ENCODE measurements at places on chromosomes 4 and X.

- no peak for DNase-seq
These were observed 75.9 kb upstream of the LSM6 start for GRCh38 chr4:146099585-146099984.

DNA sequence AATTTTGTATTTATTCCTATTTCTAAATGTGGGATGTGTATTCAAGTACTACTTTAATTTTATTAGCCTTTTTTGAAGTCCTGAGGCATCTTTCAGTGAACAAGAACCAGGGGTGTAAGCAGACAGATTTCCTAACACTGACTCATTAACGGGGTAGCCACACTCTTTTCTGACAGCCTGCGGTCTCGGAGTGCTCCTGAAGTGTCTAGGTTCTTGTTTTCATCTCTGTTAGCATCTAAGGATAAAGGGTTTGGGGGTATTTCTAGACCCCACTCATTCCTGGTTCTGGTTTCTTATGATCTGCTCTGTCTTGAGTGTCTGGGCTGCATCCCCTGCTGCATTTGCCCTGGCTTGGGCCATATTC, 71.9 kb downstream of the GC start:
- DNase-seq, result no peak

- DNase-seq, result no peak
These were observed 57.2 kb upstream of the SH3RF1 start for GRCh38 chr4:169327951-169328350.

DNA sequence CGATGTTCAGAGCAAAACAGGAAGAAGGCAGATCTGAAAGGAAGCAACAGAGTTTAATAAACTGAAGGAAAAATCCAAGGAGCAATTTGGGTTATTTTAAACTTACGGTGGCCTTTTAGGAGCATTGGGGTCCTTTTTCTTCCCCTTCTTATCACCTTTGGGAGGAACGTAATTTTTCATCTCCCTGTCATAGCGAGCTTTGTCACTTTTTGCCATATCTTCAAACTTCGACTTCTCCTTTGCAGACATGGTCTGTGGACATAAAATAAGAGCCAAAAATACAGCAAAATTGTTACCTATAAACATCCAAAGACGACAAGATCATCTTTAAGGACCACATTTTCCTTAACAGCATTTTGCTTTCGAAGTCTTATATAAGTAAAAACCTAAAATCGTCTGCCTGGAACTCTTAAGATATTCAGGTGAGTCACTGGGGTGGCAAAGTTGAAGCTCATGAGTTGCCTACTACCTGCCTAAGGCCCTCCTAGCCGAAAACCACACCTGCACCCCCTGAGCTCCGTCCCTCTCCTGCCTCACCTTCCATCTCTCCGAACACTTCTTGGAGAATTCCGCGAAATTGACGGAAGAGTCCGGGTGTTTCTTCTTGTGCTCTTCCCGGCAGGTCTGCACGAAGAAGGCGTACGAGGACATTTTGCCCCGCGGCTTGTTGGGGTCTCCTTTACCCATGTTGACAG, 1.0 kb downstream of the HMGB2 start:
- no peak for DNase-seq

DNA sequence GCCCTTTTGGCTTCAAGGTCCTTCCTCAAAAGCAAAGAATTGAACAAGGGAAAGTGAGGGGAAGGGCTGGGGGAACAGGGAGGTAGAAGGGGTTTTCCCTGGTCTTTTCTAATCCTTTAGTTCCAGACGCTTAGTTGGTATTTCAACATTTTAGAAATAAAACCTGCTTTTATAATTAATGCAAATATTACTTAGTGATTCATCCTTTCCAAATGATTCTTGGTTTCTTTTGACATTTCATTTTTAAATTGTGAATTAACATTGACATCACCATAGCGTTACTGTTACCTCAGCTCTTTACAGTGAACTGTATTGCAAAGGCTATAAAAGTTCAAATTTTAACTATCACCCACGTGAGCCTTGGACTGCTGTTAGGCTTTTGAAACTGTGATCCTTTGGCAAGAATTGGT, 20.9 kb downstream of the NFKB1 start:
- no peak for DNase-seq

GRCh38 chr4:11480683-11481082, 52.0 kb upstream of the HS3ST1 start:
- no peak for DNase-seq

DNA sequence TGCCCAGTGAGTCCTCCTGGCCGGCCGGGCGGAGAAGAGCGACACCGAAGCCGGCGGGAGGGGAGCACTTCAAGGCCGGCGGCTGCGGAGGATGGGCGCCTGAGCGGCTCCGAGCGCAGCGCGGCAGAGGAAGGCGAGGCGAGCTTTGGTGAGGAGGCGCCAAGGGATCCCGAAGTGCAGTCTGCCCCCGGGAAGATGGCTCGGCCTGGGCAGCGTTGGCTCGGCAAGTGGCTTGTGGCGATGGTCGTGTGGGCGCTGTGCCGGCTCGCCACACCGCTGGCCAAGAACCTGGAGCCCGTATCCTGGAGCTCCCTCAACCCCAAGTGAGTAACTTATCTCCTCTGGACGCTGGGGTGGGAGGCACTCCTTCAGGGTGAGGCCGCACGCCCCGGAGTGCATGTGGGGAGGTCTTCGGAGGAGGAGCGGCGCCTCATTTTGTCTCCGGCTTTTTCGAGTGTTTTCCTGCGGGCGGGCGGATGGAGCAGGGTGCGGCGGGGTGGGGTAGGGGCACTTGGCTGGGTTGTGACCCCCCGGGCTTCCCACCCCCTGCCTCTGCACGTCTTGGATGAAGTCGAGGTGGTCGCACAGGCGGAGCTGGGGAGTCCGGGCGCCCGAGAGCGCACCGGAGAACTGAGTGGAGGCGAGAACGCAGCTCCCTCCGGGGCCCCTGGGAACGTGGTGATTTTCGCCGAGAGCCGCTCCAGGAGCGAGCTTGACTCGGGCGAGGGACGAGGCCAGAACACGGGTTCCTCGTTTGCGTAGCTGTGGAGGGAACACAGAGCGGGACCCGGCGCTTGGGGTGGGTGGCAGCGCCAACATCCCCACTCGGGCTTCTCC, 979 bp downstream of the EFNB1 start:
- DNase-seq, result peak; percentile 4

- DNase-seq, result no peak
These were observed 6.8 kb upstream of the CLCN5 start for GRCh38 chrX:49915361-49916222.

- no peak for DNase-seq
These were observed 110.9 kb downstream of the FRAS1 start for GRCh38 chr4:78168029-78168428.

GRCh38 chrX:133868682-133869081, 116.7 kb downstream of the GPC3 start:
- no peak for DNase-seq

- no peak for DNase-seq
These were observed 84.2 kb downstream of the CNOT6L start for GRCh38 chr4:77734928-77735327.

GRCh38 chr4:94669672-94670664, 87.8 kb upstream of the BMPR1B start:
- no peak for DNase-seq

DNA sequence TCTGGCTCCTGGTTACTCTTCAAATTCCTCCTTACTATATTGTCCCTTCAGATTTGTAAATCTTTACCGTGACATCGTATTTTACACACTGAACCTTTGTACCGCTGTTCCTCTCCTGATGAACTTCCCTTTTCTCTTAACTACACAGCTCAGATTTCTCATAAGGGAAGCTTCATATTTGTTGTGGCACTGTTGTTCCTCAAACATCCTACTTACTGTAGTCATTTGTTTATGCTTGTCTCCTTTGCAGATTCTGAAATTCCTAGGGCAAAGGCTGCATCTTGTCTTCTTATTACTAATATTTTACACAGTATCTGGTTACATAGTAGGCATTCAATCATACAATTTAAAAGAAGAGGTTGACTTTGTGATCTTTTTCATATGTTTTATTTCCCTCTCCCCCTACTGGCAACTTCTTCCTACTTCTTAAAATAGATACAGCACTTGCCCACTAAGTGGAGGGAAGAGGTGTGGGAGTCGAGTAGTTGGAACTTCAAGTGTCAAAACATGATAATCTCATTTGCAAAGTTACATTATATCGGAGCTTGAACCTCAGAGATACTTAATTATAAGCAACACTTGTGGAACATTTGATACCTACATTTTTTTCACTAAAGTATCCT, 50.0 kb downstream of the TET2 start:
- DNase-seq, result no peak

GRCh38 chrX:67723580-67724351, 179.9 kb downstream of the AR start:
- DNase-seq, result no peak

GRCh38 chr4:94515365-94515764, 63.6 kb downstream of the PDLIM5 start:
- DNase-seq, result no peak

DNA sequence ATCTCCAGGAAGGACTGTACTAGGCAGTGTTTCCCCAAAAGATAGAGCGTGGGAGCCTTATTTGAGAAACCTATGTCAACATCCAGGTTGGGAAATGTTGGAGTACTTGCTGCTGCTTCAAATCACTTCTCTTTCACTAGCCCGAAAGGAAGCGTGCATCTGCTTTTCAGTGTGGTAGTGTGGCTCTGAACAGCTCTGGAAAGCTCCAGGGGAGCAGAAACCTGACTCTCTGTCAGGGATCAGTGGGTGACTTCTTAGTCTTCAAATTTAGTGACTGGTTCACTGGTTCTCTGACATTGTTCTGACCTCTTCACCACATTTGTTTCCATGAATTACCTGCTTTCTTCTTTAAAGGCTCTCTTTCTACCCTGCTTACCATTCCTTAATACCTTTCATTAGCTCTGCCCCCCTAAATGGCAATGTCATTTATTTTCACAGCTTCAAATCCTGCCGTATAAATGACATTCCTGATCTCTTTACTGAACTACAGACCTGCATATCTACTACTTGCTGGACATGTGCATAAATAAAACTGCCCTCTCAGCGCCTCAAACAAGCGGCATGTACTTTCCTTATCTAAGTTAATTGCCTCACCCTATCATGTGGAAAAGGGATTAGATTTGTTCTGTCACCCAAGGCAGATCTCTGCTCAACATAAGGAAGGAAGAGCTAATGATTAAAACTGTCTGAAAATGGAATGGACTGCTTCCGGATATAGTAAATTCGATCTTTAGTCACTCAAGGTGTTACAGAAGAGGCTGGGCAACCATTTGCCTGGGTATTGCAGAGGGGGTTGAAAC, 37.0 kb downstream of the DLG3 start:
- no peak for DNase-seq

DNA sequence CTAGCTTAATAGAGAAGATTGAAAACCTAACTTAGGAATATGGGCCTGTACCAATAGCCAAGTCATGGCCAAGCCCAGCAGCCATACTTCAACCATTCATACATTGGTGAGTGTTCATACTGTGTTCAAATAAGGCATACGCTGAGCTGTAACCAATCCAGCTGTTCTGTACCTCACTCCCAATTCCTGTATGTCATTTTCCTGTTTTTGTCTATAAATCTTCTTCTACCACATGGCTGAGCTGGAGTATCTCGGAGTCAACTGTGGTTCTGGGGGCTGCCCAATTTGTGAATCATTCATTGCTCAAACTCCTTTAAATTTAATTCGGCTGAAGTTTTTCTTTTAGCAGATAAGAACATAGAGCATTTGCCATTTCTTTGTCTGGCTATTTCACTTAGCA, 195.3 kb upstream of the ANKRD50 start:
- DNase-seq, result no peak

DNA sequence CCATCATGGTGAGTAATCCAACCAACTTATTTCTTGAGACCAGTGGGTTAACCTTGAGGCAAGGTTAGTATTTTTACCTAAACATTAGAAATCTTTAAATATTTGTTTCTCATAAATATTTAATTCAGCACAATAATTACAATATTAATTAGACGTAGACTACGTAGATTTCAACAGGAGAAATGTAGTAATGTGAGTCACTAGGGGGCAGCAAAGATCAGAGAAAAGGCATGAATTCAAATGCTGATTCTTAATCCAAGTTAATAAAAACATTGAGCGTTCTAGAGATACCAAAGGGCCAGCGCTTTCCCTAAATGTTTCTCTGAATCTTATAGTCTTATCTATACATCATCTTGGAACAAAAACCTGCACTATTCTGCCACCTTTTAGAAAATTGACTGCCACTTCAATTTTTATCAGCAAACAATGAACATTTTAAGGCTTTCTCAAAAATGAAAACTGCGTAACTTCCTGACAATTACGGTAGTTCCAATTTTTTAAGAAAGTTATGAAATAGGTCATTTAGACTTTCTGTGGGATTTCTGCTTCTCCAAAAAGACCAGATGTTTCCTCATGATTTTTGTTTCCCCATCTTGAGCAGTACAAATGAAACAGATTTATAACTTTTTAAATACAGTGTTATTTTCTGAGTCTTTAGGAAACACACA, 180.7 kb downstream of the GASK1B start:
- no peak for DNase-seq

DNA sequence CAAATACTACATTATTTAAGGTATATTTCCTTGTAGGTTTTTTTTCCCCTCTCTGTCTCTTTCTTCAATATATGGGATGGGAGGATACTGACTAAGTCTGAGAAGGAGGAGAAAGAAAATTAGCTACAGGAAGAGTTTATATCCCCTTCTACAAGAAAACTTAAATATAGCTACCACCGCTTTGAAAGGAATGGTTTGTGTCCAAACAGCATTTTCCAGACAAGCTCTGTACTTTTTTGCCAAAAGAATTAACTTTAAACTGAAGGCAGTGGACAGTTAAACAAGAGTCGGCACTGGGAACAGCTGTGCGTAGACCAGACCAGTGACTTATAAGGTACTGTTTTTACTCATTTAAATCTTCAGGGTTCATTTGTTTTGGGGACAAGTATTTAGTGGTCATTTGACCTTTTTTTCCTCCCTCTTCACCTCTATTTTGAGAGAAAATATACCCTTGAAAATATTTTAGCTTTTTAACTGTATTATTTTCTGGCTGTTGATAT, 303.7 kb downstream of the ARHGAP24 start:
- no peak for DNase-seq

GRCh38 chr4:15683143-15683495, 1.5 kb downstream of the FAM200B start:
- DNase-seq, result no peak

DNA sequence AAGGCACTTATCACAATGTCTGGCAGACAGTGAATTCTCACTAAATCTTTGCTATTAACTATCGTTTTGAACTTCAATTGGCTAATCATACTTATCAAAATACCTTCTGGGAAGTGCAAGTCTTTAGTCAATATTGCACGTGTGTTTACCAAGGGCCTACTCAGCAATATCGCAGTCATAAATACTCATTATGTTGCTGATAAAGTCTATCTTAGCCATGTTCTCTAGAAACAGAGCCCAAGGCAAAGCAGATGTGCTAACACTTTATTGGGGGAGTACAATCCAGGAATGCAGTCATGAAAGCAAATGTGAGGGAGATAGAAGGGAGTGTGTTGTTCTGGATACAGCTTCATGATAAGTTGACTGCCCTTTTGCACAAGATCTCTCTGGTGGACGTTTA, 90.5 kb downstream of the FBXO8 start:
- no peak for DNase-seq

- DNase-seq, result no peak
These were observed 93.6 kb downstream of the CORIN start for GRCh38 chr4:47744253-47744652.

- no peak for DNase-seq
These were observed 2.9 kb upstream of the OTUD5 start for GRCh38 chrX:48960291-48960690.

Data from HS-27A (cell line).